Activated naive CD4-positive, alpha-beta T cell treated with anti-CD3 and anti-CD28 coated beads for 36 hours (primary cell): ENCODE measurements at places on chromosomes 3 and 15.
A peak's percentile ranks its signal among the peaks of the same experiment; 100 is the strongest.

- DNase-seq: no peak
Measured at GRCh38 chr15:49627407-49627877, 6.6 kb downstream of the DTWD1 start.

GRCh38 chr15:96243701-96244100 is 86.8 kb upstream of the NR2F2 start:
- DNase-seq: no peak

GRCh38 chr3:138835397-138835757 is 649 bp upstream of the PIK3CB start:
- DNase-seq: peak; percentile 16

DNA sequence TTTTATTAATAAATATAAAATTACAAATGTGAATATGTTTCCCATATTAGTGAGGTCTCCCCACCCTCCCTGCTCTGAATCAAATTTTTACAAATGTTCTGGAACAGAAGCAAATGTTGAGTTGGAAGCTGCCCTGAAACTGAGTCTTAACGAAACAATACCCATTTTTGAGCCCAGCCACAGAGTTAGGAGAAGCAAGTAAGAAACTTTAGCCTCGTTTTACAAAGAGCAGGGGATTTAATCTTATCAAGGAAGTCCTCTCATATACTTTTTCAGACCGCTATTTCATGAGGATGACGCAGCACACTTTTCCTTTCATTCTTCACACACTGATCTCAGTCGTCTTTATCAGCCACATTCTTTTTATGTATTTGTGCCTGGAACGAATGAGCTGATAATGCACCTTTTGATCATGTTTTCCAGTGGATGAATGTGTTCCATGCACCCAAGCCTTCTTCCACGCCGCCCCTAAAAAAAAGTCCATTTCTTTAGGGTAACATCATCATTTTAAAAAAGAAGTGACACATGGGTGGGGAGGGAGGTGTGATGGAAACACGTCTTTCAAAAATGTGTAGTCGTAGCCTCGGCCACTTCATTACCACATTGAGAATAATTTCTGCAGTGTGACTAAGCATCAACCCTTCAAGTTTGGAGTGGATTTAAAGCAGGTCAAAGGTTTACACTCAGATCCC is 48.1 kb downstream of the SETMAR start:
- DNase-seq: peak; percentile 50

DNA sequence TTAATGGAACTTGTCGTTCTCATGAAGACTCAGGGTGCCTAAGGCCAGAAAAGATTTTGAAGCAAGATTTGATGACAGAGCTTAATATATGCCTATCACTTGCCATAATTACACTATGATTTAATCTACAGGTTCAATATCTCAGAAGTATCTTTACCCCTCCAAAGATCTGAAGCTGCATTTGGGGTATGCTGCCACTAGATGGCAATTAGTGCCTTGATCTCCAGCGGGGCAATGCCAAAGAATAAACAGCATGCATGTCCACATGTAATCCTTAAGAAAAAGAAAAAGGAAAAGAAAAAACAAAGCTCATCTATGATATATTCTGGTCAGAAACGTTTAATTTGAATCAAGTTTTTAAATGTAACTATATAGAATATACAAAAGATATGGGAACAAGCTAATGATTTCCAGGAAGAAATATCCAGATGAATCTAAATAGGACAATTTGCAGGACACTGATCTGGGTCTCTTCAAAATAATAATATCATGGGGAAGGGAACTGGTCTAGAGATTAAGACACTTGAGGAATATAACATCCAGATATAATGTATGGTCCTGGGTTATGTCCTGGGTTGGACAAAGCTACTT is 55.0 kb upstream of the SOX14 start:
- DNase-seq: peak; percentile 6

GRCh38 chr15:88844749-88845386 is 41.6 kb downstream of the ACAN start:
- DNase-seq: peak; percentile 15

GRCh38 chr3:133191818-133192217 is 153.6 kb downstream of the TMEM108 start:
- DNase-seq: no peak

- no peak for DNase-seq
Measured at GRCh38 chr3:149375501-149376196, 1.8 kb downstream of the TM4SF1 start.

GRCh38 chr15:71611553-71612396 is 198.6 kb upstream of the NR2E3 start:
- no peak for DNase-seq

DNA sequence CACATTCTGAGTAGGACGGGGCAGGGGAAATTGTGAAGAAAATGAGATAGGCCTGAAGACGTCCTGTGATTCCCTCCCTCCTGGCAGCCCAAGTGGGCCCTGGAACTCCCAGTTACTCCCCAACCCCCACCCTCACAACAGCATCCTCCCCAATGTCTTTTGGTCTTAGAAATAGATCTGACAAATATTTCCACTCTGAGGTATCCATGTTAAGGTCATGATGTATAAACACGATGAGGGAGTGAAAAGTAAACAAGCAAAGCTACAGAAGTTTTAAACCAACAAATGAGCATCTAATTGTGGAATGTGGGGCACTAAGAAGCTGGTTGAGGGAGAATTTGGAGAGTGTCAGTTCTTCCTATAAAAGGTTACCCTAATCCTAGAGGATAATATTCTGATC is 103.7 kb upstream of the AADACL2 start:
- DNase-seq: no peak

- no peak for DNase-seq
Measured at GRCh38 chr15:96270581-96271172, 59.8 kb upstream of the NR2F2 start.

GRCh38 chr3:48686538-48687219 is 964 bp upstream of the NCKIPSD start:
- no peak for DNase-seq

DNA sequence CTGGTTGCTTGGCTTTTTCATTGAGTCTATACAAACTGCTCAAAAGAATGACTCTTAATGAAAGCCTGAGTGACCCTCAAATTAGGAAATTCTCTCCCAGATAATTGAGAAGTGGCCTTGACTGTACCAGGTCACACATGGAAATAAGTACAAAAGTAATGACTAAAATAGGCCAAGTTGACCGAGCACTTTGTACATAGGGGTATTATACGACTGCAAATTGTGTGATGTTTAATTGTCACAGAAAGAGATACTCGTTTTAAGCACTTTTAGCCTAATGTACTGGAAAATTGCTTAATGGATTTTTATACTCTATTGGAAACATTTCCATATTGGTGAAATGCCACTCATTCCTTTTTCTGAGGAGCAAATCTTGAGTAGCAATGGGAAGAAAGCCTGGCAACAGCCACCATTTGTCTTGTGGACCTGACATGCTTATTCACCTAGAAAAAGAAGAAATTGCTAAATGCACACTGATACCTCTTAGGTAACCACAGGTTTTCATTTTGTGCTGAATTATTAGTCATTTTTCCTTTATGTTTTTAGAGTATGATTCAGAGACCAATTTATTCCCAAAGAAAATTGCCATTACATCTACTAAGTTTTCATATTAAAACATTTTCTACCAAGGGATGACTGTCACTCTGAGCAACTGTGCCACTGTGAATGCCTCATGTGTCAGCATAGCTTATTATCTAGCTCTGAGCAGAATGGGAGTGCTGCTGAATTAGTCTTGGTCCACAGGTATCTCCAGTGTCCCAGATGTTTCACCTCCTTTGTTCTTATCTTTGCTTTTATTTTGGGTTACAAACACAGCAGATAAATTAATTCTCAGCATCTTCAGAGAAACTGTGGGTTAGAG is 8.9 kb upstream of the PXK start:
- peak; percentile 34 for DNase-seq

DNA sequence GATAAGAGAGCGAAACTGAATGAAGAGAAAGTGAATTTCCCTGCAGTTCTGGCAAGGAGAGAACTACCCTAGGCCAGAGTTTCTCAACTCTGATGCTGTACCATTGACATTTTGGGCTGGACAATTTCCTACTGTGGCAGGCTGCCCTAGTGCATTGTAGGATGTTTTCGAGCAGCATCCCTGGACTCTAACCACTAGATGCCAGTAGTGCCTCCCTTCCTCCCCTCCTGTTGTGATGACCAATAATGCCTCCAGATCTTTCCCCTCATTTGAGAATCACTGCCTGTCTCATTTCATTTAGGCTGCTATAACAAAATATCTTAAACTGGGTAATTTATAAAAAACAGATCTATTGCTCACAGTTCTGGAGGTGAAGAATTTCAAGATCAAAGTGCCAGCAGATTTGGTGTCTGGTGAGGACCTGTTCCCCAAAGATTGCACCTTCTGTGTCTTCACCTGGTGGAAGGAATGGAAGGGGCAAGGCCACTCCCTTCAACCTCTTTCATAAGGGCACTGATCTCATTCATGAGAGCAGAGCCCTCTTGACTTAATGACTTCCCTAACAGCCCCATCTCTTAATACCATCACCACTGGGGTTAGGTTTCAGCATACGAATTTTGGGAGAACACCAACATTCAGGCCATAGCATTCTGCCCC is 188.9 kb upstream of the MEIS2 start:
- no peak for DNase-seq

GRCh38 chr15:86489981-86490380 is 410.3 kb downstream of the AGBL1 start:
- DNase-seq: no peak

GRCh38 chr3:195806916-195807231 is 4.9 kb downstream of the MUC4 start:
- no peak for DNase-seq

DNA sequence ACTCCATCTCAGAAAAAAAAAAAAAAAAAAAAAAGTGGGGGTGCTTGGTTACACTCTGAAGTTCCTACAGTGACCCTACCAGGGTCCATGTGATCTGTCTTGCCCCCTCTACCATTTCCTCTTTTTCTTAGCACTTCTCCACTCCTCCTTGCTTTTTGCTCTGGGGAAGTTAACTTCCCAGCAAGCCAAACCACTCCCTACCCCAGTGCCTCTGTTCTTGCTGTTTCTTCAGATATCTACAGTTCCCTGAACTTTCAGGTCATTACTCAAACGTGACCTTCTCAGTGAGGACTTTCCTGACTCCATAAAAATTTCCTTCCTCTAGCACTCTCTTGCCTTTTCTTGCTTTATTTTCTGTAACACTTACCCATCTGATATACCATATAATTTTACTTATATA is 61.1 kb upstream of the GCNT3 start:
- no peak for DNase-seq

- DNase-seq: peak; percentile 81
Measured at GRCh38 chr3:53881691-53882593, at the start of gene ACTR8. Gene ACTR8, minus strand, starts transcription at chr3:53882152. Its CDS starts 51 bp downstream, at chr3:53882101.

- no peak for DNase-seq
Measured at GRCh38 chr3:117606866-117607265, 897.3 kb downstream of the TUSC7 start.
